ENCODE measurements at places on chromosomes 6 and 20. TPM values are rescaled to one million over a fixed set of nuclear protein-coding genes. Genes with fewer than 3 reads are reported as not detected.

SH3BGRL2 gene
- total RNA-seq, result 12.2 TPM

SRPK1 gene
- 108 TPM for total RNA-seq

JAG1 gene
- total RNA-seq, result 484 TPM

TRMT6 gene
- total RNA-seq, result 19.6 TPM

TBX18 gene
- 4.1 TPM for total RNA-seq

Data from nasal cavity respiratory epithelium epithelial cell of viscerocranial mucosa (primary cell).